Cortex of kidney (tissue), 1 donor: ENCODE measurements at places on chromosomes 3 and 15.

DNA sequence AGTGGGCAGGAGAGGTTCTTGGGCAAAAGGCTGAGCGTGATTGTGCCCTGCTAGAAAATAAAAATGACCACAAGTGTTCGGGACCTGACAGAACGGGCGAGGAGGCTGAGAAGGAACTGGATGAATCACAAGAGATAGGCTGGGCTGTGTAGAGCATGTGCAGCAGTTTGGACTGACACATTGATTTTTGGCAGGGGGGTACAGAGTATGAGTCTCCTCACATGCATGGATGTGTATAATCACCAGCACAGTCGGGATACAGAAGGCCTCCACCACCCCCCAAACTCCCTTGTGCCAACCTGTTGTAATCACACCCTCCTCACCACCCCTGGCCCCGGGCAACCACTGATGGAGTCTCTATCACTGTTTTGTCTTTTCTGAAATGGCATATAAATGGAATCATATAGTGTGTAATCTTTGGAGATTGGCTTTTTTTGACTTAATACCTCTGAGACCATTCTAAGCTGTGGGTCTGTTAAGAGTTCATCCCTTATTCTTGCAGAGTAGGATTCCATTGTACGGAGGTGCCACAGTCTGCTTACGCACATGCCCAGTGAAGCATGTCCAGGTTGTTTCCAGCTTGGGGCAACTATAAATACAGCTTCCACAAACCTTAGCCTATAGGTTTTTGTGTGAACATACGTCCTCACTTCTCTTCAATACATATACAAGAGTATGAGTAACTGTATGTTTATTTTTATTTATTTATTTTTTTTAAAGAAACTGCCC, 438.8 kb downstream of the FOXP1 start:
- no peak for DNase-seq

GRCh38 chr3:138625707-138626365, 17.3 kb downstream of the FAIM start:
- DNase-seq = no peak

DNA sequence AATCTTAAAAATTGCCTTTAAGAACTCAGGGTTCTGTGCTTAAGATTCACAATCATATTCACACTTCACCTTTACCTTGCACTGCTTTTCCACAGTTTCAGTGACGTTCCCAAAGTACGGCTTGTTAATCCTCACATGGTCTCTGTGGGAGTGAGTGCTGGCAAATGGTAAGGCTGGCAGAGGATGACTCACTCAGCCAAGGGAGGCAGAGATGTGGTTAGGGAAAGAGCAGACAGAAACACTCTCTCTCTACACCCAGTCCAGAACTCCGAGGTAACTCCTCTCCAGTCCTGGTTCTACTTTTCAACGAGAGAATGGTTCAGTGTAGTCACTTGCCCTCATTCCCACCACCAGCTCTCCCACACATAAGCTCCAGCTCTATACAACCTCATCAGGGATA, 33.1 kb downstream of the RASGRP1 start:
- DNase-seq = no peak

GRCh38 chr15:65059931-65060596, 7.7 kb downstream of the RASL12 start:
- no peak for DNase-seq

- no peak for DNase-seq
These were observed 86.4 kb downstream of the LPP start for GRCh38 chr3:188240189-188240981.
